Activated effector memory CD4-positive, alpha-beta T cell treated with anti-CD3 and anti-CD28 coated beads, Interleukin-2, amount 50 U/mL, for 16 hours (primary cell): ENCODE measurements at places on chromosomes 7 and 10.

DNA sequence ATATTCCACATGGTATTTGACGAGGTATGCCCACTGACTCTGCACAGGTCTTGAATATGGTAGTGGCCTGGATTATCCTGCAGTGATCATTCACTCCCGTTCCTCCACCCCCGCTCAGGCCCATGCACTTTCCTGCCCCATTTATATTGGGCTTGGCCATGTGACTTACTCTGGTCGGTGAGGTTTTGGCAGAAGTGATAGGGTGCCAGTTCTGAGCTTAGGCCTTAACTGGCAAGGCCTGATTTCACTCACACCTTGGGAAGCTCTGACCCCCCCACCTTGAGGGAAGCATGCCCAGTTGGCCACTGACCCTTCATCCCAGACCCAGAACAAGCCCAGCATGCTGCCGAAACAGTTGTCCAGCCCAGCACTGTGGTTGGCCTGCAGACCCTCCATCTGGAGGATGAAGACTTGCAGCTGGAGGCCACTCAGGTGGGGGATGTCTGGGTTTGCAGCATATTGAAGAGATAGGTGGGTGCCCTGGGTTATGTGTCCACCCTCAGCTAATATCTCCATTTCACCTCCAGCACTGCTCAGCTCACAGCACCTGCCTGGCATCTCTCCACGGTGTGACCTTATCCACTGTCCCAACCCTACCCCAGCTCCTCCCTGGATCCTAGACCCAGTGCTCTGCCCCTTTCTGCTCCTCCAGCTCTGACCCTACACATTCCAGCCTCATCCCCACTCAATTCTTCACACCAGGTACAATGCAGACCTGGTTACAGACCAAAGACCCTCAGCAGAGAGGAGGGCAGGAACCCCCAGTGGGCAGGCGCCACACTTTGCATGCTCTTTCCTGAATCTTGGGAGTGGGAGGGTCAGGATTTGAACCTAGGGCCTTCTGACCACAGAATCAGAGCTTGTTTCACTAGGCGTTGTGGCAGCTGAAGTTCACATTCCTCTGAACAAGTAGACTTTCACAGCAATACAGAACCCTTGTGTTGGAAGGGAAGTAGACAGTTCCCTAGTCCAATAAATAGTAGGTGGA, 138.1 kb upstream of the CHST15 start:
- DNase-seq, result peak; percentile 80

DNA sequence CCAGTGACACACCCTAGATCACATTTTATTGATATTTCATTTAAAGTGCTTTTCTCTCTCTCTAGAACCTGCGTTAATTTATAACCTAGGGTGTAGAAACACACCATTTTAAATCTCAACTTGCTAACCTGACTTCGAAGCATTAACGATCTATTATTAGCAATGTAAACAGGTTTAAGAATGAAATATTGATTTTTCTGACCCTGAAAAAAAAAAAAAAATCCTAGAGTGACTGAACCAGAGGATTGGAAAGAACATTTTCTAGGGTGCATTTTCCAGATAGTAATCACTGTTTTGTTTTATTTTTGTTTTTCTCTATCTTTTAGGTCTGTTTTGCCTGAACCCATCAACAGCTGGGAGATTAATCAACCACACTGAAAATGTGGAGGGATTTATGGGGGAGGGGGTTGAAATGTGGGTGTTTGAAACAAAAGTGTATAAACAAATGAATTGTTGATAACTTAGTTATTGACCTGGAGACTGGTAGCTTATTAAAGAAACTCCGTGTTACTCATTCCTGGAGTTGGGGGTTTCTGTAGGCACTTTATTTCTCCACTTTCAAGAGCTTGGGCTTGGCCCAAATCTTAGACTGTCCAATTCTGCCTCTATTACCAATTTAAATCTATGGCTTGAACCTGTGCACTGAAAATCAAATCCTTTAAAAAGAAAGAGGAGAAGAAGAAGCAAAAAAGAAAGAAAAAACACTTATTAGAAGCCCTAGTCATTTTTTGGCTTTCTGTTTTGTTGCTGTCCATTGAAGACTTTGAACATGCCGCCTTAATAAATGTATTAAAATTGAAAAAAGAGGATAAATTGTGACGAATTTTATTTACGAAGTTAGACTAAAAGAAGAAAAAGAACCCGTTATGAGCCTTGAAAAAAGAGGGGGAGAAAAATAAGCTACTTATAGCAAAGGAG, 2.8 kb downstream of the HOXA2 start:
- DNase-seq, result no peak

- no peak for DNase-seq
Observed at GRCh38 chr10:4770801-4771553, 55.0 kb upstream of the AKR1E2 start.

GRCh38 chr10:70584909-70585544, 17.5 kb downstream of the PRF1 start:
- peak; percentile 46 for DNase-seq

DNA sequence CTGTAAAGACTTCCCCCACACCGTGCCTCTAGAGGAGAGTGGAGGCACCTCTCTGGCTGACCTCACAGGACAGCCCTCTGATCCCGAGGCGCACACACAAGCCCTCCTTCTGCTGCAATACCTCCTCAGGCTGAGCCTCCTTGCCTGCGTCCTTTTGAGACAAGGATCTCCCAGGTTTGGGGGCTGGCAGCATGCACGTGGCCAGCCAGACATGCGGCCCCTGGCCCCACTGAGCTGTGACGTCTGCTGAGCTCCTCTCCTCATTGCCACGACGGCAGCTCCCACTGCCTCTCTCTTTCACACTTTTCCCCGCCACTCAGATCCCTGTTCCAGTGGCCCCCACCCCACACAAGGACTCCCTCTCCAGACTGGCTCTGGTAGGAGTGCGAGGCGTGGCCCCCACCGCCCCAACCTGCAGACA, 12.2 kb upstream of the DNAAF5 start:
- peak; percentile 59 for DNase-seq

- DNase-seq, result no peak
Observed at GRCh38 chr10:1300218-1300617, 244.0 kb downstream of the WDR37 start.

DNA sequence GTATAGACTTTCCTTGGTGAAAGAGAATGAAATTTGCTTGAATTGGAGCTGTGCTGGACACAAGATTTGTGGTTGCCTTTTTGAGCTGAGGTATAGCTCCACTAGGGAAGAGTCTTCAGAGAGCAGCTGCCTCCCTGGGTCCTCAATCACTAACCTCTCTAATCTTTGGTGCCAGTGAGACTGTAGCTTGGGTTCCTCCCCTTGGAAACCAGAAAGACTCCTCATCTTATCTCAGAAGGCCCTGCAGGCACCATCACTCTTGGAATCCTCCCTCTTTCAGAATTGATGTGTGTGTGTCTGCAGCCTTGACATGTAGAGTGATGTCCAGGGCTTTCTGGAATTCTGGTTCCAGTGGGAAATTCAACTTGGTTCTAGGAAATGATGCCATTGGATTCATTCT, 426.5 kb downstream of the RPS24 start:
- DNase-seq, result no peak

GRCh38 chr7:101166909-101167644, 1.7 kb upstream of the VGF start:
- DNase-seq, result no peak

- no peak for DNase-seq
Observed at GRCh38 chr10:113175756-113176651, 226.0 kb downstream of the TCF7L2 start.

DNA sequence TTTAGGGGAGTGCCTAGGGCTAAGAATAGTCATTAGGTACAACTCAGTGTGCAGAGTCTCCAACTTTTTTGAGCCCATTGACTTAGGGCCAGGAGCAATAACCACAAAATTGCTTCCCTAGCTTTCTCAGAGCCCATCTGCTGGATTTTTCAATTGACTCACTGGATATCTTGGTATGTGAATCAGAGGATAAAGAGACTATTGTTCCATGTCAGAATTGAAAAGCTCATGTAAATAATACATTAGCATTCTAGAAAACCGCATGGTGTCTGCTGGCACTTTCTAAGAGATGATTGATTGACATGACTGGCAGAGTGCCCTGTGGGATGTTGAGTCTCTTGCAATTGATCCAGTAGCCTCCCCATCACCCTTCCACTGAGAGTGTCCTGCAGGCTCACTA, 246.2 kb downstream of the CCDC7 start:
- no peak for DNase-seq

GRCh38 chr10:102195296-102195870, 30.7 kb upstream of the ELOVL3 start:
- no peak for DNase-seq

DNA sequence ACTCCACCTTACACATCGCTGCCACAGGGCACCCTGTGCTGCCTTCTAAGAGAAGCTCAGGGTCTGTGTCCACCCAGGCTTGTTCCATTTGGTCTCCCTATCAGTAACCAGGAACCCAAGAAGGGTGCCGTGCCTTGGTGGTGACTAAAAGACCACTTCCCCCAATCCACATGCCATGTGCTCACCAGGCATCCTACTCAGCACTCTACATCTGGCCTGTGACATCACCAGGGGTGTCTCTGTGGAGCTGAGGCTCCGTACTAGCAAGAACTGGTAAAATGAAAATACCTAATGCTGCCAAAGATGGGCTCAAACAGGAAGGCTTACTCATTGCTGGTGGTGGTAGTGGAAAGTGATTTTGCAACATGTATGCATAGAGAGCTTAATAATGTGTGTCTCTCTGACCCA, 19.0 kb upstream of the C10orf71 start:
- DNase-seq, result no peak

- no peak for DNase-seq
Observed at GRCh38 chr10:115795964-115796363, 477.0 kb downstream of the GFRA1 start.

GRCh38 chr7:39911167-39911566, 38.9 kb upstream of the CDK13 start:
- DNase-seq, result no peak

DNA sequence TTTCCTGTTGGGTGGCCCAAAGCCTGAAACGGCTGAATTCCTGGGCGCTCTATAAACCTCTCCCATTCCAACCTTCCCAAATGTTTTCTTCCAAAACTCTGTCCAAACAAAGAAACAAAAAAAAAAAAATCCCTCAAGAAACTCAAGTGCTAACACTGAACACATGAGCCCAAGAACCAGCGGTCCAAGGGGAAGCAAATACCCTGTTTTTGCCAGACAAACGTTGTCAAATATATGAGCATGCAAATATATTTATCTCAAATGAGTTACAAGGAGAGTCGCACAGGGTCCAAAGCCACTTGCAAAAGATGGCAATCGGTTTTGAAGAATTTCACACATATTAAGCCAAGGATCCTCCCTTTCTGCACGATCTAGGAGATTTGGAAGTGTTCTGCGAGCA, 23.3 kb upstream of the EMX2 start:
- no peak for DNase-seq

DNA sequence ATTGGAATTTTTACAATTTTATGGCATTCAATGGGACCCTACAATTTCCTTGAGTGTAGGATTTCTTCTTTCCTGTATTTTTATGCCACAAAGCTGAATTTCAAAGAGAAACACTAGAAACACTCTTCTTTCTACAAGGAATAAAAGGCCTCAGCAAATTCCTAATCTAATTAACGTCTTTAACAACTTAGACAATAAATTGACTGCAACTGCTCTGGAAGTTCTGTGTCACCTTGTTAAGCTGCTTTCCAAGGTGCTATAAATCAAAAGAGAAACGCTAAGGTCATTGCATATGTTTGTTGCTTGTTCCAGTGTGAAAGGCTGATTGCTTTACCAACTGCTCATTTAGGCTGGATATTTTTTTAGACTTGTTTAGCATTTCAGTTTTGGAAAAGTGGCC, 182.2 kb downstream of the POLR1F start:
- DNase-seq, result no peak

DNA sequence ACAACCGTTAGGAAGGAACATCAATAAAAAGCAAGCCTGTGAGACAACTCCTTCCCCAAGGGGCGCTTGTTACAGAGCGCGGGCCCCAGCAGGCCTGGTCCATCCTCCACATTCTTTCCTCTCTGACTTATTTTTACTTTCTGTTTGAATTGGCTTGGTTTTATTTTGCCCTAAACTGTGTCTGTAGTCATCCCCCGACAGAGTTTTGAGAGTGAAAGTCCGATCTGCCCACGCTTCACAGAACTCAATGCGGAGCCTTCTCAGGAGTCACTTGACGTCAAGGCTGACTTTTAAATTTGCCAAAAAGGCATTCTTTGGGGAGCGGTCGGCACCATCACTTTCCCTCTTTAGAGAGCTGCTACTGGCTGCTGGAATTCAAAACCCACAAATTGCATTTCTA, 150.1 kb upstream of the KLF6 start:
- DNase-seq, result peak; percentile 91

GRCh38 chr10:5547931-5548660, 23.3 kb downstream of the CALML3 start:
- DNase-seq, result peak; percentile 47

DNA sequence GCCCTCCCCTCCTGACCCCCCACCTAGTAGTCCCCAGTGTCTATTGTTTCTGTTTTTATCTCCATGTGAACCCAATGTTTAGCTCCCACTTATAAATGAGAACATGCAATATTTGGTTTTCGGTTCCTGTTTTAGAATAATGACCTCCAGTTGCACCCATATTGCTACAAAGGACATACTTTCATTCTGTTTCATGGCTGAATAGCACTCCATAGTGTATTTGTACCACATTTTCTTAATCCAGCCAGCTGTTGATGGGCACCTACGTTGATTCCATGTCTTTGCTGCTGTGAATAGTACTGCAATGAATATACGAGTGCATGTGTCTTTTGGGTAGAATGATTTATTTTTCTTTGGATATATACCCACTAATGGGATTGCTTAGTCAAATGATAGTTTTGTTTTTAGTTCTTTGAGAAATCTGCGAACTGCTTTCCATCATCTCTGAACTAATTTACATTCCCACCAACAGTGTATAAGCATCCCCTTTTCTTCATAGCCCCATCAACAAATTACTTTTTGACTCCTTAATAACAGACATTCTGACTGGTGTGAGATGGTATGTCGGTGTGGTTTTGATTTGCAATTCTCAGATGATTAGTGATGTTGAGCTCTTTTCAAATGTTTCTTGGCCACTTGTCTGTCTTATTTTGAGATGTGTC, 128.4 kb upstream of the PHYHIPL start:
- DNase-seq, result no peak

- DNase-seq, result peak; percentile 57
Observed at GRCh38 chr10:44980309-44981171, 1.9 kb upstream of the DEPP1 start.

DNA sequence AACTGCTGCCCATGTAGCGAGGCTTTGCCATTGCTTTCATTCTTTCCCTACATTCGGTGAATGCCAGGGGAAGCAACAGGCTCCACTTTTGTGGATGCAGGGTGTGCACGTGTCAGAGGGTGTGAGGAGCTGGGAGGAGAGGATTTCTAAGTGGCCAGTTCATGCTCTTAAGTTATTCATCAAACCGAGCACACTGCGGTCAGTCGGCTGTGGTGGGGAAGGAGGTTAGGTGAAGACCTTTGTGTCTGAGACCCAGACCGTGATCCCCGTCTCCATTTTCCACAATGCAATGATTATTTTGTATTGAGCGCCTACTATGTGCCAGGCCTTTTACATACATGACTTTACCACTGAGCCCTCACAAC, 438.6 kb upstream of the GALNT17 start:
- no peak for DNase-seq

GRCh38 chr10:76231286-76231934, 800.0 kb downstream of the LRMDA start:
- no peak for DNase-seq
